ENCODE measurements at places on chromosomes 12 and 14. TPM values are rescaled to one million over a fixed set of nuclear protein-coding genes. Genes with fewer than 3 reads are reported as not detected.

Gene C2CD5
- total RNA-seq, result 28.8 TPM

Gene FAM90A1
- 0.11 TPM for total RNA-seq

Gene SRGAP1
- 23.4 TPM for total RNA-seq

Gene PRB2
- not detected for total RNA-seq

Gene KLRG1
- 0.22 TPM for total RNA-seq

Gene HOXC6
- not detected for total RNA-seq

Gene LETMD1
- 43.7 TPM for total RNA-seq

Gene BCL2L2
- 19.7 TPM for total RNA-seq

Gene RNF41
- total RNA-seq, result 117 TPM

Gene GALNT4
- total RNA-seq, result 18.2 TPM

Gene TMEM229B
- 0.33 TPM for total RNA-seq

Gene TOMM20L
- total RNA-seq, result not detected

Gene LAG3
- under 0.01 TPM for total RNA-seq

Gene ERG28
- total RNA-seq, result 10.0 TPM

Gene SLC7A8
- 21.5 TPM for total RNA-seq

Gene C3AR1
- 0.12 TPM for total RNA-seq

Gene ADAM21
- 0.33 TPM for total RNA-seq

Gene SMOC1
- total RNA-seq, result not detected

Gene CEBPE
- total RNA-seq, result not detected

Gene GLT8D2
- total RNA-seq, result 19.0 TPM

Gene PTGER2
- 17.5 TPM for total RNA-seq

Gene PDE3A
- 1.4 TPM for total RNA-seq
